ENCODE measurements at places on chromosomes 5 and 9.

- no peak for DNase-seq
Observed at GRCh38 chr5:170484847-170485615, 18.8 kb upstream of the KCNIP1 start.

DNA sequence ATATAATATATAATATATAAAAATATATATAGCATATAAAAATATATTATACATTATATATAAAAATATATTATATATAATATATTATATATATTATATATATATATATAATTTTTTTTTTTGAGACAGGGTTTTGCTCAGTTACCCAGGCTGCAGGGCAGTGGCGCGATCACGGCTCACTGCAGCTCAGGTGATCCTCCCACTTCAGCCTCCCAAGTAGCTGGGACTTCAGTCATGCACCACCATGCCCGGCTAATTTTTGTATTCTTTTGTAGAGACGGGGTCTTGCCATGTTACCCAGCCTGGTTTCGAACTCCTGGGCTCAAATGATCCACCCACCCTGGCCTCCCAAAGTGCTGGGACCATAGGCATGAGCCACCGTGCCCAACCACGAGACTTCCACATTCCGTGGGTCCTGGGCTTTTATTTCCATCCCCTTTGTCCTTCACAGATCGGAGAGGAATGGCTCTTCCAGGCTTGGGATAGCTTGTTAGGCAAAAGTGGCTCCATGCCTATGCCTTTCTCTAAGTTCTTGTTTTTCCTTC lies 62.0 kb upstream of the IER5L start:
- no peak for DNase-seq

DNA sequence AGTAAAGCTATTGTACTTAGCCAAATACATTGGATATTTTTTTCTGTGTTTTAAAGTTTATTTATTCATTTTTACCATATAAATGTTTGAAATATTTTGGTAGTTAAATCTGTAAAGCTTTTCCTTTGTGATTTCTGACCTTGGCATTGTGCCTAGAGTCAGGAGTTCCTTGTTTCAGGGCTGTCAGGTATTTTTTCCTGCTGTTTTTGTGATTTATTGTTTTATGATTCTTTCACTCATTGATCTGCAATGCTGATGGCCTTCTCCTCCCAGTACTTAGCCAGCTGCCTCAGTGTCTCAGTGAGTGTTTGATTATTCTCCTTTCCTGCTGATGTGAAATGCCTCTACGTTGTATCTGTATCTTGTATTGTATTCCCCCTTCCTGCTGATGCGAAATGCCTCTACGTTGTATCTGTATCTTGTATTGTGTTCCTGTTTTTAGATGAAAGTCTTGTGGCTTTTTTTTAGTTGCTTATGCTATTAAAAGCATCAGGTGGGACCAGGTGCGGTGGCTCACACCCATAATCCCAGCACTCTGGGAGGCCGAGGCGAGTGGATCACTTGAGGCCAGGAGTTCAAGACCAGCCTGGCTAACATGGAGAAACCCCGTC lies 61.0 kb downstream of the EHMT1 start:
- no peak for DNase-seq

- DNase-seq: no peak
Observed at GRCh38 chr9:77614645-77615044, 33.5 kb downstream of the GNA14 start.

GRCh38 chr5:169196059-169196458 lies 104.9 kb downstream of the SLIT3 start:
- DNase-seq: no peak

DNA sequence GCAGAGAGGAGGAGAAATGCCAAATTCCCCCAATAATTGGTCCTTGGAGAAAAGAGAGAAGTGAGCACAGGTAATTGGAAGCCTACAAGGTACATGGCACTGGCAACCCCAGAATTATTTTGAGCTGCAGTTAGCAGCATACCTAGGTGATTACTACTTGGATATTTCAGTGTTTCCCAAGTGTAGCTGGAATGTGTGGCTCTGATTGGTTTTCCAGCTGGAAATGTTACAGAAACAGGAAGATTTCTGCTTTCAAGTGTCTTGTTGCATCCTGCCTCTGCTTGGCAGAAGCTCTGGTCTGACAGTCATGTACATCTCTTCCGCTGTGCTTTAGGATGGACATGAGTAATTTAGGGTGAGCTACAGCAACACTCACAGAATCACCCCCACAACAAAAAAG lies 262.1 kb downstream of the ENC1 start:
- DNase-seq: no peak

GRCh38 chr5:1793966-1794900 lies 5.4 kb downstream of the MRPL36 start:
- no peak for DNase-seq

DNA sequence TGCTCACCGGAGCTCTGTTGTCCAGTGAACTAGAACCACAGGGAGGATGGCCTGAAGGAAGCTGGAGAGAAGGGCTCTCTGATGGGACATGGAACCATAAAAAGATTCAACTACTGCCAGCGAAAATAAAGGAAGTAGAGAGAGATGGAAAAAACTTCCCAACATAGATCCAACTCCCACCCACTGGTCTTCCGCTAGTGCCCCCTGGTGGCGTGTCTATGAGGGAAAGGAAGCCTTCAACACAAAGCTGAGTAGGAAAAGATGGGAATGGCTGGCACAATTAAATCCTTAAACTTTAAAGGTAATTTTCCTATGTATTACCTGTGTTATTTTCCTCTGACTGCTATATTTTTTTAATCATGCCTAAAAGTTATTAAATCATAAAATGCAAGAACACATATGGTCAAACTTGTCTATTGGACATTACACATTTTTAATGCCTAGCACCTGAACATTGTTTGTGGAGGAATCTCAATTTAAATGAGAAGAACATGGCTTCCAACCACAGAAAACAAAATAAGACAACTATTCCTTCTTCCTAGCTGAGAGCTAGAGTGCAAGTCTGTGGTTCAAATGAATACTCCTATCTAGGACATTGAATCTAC lies 51.5 kb downstream of the CEP120 start:
- peak; percentile 85 for DNase-seq

GRCh38 chr9:136255896-136256890 lies 10.6 kb upstream of the QSOX2 start:
- no peak for DNase-seq

- DNase-seq: no peak
Observed at GRCh38 chr5:151296478-151296830, 7.1 kb downstream of the SLC36A3 start.

GRCh38 chr9:7794196-7794595 lies 5.4 kb downstream of the DMAC1 start:
- DNase-seq: no peak

GRCh38 chr5:111681414-111682120 lies 75.4 kb downstream of the NREP start:
- no peak for DNase-seq

DNA sequence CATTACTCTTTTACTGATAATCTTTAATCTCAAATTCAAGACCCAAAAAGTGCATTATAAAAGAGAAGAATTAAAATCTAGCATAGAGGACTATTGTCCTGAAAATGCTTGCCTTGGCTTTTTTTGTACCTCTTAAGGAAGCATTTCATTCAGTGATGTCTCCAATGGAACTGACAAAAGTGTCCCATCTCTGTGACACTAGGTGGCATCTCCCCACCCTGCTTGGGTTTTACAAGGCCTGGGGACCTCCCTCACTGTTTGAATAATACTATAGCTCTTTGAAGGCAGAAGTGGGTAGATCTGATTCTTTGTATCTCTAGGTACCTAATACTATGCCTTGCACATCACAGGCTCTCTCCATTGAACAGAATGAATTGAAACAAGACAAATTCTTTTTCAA lies 180.6 kb downstream of the EPB41L4A start:
- DNase-seq: peak; percentile 10

DNA sequence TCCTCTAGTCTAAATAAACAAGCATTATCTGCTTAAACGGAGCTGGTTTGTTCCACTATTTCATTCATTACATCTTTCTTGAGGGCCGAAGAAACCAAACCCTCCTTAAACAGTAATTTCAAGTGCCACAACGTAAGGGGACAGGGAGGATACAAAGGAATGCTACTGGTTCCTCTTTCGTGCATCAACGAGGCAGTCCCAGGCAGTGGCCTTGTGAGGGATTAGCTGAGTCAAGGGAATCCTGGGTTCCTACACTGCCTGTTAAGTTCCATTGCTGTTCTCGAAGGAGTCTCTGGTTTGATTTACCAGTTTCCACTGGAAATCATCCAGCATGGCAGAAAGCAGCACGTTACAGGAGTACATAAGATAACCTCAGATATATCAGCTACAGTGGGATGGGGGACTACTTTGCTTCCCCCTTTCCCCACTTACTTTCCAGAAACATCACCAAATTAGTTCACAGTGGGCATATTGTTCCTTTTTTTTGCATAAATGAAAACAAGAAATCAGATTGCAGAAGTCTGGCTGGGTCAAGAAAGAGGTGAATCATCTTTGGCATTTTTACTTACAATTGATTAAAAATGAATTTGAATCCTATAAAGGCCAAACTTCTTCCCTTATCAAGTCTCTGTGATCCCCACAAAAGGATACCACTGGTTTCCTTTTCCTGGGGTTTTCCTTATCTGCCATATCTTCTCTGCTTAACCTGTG lies 2.5 kb upstream of the RANBP3L start:
- DNase-seq: peak; percentile 48

DNA sequence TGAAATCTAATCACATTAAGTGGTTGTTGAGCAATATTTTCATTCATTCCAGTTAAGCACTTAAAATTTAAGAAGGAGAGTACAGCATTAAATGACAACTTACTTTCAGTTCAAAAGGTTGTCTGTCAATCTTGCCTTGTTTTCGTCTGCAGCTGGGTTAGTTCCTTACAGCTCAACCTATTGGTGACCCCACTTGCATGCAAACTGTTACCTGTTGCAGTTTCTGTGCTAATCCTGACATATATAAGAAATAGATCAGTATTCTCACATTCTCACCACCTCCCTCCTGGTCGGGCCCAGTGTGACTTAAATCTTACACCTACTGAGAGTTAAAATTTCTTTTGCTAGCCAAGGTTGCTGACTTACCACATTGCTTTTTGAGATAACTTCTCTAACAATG lies 191.8 kb upstream of the SMC2 start:
- no peak for DNase-seq

- DNase-seq: peak; percentile 40
Observed at GRCh38 chr5:74206579-74207550, 433.7 kb downstream of the ENC1 start.

DNA sequence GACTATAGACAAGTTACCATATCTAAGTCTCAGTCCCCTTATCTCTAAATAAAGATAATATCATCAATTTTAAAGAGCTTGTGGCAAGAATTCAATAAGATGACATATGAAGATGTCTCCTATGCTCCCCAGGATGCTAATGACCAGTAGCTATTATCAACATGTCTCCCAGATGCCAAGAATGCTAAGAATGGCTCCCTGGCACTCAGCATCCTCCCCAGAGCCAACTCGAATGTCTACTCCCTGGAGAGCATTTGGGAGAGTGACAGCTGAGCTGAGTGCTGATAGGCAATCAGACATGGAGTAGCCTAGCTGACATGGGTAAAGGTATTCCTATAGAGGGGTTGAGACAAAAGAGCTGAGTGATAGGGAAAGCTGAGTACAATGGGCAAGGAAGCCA lies 15.9 kb downstream of the P4HA2 start:
- DNase-seq: no peak

- DNase-seq: peak; percentile 13
Observed at GRCh38 chr5:15290953-15291352, 209.0 kb upstream of the FBXL7 start.

- DNase-seq: no peak
Observed at GRCh38 chr9:89414670-89415324, 83.1 kb downstream of the SEMA4D start.

DNA sequence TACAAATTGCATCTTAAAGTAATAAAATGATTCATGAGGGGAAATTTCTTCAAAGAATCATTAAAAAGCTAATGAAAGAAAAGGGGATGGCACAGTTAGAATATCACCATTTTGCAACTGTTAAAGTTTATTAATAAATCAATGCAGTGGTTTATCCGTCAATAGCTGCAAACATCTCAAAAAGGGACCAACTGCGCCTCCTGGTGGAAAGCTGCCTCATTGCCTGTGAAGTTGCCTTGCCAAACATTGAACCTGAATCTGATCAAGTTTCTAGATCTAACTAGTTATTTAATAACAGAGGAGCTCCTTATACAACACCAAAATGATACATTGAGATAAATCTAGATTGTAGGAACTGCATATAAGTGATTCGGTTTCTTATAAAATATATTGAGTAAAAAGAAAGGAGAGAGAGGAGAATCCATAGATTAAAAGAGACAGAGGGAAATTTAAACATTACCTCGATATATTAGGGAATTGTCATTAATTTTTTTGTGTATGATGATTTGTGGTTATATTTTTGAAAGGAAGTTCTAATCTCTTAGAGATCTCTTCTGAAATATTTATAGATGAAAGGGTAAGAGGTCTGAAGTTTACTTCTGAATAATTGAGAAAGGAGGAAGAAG lies 6.9 kb upstream of the NDUFB6 start:
- DNase-seq: peak; percentile 53

DNA sequence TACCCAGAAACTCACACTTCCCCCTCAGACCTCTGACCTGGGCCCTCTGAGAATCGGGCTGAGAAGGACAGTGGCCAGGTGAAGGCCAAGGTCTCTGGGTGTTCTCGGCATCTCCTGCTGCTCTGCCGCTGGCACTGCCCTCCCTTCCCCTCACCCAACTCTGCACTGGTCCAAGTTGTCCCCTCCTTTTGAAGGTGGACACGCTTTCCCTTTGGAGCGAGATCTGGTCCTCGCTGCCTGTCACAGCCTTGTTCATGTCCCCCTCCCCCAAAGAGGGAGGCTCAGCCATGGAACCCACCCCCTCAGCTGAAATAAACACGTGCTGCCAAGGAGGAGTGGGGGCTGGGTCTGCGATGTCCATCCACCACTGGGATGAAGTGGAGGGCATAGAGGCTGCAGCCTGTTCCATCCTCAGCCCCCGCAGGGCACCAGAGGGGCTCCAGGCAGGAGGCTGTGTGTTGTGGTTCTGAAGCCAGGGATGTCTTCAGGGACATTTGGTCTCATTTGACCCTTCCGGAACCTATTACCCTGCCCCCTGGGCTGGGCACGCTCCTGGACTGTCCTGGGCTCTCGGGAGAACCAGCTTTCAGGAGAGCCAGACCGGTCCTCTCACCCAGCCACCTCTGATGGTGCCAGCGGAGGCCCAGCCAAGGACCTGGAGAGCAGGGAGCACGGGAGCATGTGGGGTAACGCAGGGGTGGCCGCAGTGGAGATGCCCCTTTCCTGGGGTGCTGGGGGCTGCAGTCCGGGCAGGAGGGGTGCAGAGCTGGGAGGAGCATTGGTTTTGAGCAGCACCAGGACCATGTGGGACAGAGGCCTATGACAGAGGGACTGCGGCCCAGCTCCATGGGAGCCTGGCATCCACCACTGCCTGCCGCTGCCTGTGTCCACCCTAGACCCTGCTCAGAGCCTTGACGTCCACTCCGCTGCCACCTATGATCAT lies 4.7 kb upstream of the LCN2 start:
- DNase-seq: no peak

DNA sequence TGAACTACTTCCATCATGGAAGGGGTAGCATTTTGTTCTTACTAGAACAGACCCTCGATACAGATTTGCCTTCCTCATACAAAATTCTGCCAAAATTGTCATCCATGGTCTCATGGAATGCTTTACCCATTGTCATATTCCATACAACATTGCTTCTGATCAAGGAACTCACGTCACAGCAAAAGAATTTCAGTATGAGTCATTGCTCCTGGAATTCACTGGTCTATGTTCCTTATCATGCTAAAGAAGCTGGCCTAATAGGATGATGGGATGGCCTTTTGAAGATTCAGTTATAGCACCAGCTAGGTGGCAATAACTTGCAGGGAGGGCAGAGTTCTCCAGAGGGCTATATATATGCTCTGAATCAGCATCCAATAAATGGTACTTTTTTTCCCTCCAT lies 18.2 kb upstream of the FNIP1 start:
- no peak for DNase-seq
